ENCODE measurements at places on chromosomes 6 and 20.

DNA sequence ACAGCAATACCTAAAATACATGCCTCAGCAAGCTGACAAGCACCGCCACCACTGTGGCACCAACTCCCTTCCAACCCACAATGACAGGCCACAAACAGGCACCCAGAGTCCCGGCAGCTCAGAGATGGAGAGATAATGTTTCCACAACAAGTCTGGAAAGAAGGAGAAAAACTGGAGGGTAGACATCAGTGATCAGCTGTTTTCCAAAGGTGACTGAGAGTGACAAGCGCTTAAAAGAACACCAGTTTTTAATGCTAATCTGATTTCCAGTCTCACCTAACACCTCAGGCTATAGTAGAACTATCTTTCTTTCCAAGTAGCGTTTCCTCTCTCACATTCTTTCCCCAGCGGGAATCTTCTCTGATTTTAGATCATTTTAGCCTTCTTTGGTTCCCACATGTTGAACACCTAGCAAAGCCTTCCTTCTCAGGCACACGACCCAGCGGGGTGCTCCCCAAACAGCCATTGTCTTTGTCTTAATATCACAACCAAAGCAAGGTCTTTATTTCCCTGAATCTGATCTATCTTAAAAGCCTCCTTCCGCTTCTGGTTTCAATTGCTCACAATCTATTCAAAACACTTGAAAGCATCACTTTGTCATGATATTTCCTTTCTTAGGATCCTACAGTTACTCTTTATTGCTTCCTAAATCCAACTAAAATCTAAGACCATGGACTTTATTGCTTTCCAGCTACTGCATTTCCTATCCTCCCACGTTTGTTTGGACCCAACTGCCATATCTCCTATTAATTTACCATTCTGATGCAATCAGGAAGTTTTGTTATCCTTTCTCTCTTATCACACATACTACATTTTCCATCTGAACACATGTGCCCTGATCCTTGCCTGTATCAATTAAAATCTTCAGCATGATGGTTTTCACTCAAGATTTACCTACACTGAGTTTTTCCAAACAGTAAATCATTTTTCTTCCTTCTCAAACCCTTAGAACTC, 282.7 kb downstream of the ADGB start:
- no peak for DNase-seq

DNA sequence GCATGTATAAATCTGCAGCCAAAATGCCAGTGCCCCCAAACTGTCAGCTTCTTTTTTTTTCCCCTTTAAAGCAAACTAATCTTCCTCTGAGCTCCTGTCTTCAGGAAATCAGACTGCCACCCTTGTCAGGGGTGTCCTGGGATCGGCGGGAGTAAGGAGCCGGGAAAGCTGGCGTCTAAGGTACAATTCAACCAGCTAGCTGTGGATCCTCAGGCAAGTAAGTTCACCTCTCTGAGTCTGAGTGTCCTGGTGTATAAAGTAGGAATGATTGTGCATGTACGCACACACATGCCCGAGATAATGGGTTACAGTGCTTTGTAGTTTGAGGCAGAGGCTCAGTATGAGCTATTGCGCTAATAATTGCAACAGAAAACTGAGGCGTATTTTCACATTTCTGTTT, 98.3 kb downstream of the ANKRD60 start:
- no peak for DNase-seq

DNA sequence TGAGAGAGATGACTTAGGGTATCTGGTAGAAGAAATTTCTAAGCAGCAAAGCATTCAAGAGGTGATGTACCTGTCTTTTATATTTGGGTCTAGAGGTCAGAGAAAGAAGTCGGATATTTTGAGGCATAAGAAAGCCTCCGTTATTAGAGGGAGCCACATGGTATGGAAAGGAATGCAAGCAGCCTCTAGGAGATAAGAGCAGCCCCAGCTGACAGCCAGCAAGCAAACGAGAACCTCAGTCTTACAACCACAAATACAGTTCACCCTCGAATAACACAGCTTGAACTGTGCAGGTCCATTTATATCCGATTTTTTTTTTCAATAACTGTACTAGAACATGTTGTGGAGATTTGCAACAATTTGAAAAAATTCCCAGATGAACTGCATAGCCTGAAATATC, 190.7 kb upstream of the VGLL2 start:
- DNase-seq, result no peak

DNA sequence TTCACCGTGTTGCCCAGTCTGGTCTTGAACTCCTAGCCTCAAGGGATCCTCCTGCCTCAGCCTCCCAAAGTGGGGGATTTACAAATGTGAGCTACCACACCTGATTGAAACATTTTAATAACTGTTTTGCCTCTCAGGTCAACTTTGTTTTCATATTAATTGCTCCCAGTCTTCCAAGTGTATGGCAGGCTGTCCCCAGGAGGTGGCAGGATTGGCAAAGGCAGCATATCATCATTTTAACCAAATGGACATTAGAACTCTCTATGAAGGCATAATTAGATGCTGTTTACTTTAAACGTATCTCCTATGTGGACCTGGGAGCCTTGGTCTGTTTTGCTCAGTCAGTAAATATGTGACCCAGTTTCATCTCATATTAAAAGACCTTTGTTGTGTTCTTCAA, 59.2 kb upstream of the CSE1L start:
- no peak for DNase-seq

- DNase-seq, result no peak
These were observed 60.2 kb upstream of the KCNQ5 start for GRCh38 chr6:72561629-72562028.

GRCh38 chr6:163862701-163863100, 448.2 kb downstream of the QKI start:
- no peak for DNase-seq
